ENCODE measurements at places on chromosomes 12 and 14. TPM values are rescaled to one million over a fixed set of nuclear protein-coding genes. Genes with fewer than 3 reads are reported as not detected.

DNA sequence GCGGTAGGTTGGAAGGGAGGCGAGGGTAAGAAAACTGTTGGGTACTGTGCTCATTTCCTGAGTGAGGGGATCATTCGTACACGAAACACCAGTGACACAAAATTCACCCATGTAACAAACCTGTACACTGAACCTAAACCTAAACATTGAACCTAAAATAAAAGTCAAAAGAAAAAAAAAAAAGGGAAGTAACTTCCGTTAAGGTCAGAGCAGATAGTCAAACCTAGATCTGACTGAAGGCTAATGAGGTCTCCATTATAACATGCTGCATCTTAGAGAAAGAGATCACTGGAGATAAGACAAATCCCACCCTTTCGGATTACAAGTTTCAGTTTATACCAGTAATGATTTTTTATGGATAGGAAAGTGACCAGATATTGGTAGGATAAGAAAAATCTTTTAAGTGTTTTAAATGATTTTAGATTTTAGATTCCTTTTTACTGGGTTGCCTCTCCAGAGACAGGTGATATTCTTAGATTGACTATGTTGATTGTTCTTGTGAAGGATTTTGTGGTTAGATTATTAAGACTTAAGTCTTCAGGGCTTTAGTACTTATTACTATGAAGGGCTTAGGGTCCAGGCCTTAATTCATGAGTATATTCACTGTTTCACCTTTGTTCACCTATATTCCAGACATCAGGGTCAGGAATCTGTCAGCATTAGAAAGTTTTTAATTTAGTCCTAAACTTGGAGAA is 11.2 kb upstream of the NCKAP1L start:
- DNase-seq: no peak
- no peak overlapping the region for H3K4me3 ChIP-seq
- H3K36me3 ChIP-seq: no peaks in the 10 kb centered on the region
- H3K4me1 ChIP-seq: no peaks in the 10 kb centered on the region
- no peaks in the 10 kb centered on the region for H3K27me3 ChIP-seq
- H3K27ac ChIP-seq: no peak overlapping the region

DNA sequence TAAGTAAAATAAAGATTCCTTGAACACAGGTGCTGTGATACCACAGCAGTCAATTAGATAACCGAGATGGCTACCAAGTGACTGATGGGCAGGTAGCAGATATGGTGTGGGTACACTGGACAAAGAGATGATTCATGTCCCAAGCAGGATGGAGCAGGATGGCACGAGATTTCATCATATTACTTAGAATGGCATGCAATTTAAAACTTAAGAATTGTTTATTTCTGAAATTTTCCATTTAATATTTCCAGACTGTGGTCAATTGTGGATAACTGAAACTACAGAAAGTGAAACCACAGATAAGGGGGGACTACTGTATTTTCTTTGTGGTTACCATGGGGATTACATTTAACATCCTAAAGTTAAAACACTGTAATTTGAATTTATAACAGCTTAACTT is 7.5 kb upstream of the ZFP36L1 start:
- H3K36me3 ChIP-seq: no peaks in the 10 kb centered on the region
- H3K4me1 ChIP-seq: peaks cover 6% of the 10 kb centered on the region
- no peaks in the 10 kb centered on the region for H3K27me3 ChIP-seq
- H3K4me3 ChIP-seq: no peak overlapping the region

DNA sequence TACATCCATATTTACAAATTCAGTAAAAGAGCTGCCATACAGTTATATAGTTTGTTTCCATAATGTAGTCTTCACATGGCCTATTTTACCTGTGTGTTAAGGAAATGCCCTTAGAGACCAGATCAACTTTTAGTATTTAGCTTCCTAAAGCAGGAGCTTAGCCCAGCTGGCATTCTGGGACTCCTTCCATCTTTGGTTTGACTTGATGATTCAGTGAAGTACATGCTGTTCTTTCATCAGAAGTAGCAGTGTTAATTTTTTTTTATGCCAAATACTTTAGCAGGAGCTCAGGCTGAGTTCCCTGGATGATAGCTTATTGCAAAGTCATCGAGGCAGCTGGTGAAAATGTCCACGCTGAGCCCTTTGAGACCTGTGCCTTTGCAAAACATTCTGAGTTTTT is 101.0 kb downstream of the FOXG1 start:
- no peaks in the 10 kb centered on the region for H3K36me3 ChIP-seq
- H3K27me3 ChIP-seq: no peaks in the 10 kb centered on the region
- H3K4me1 ChIP-seq: no peaks in the 10 kb centered on the region
- DNase-seq: no peak
- H3K27ac ChIP-seq: no peak overlapping the region

Gene HOXC6
- not detected for total RNA-seq

Gene CNTN1
- total RNA-seq: 0.66 TPM
